ENCODE measurements at places on chromosomes 7 and 10.
A peak's percentile ranks its signal among the peaks of the same experiment; 100 is the strongest.

GRCh38 chr10:121687095-121687813, 89.0 kb upstream of the FGFR2 start:
- DNase-seq: no peak

- no peak for DNase-seq
These were observed 261.1 kb downstream of the GATA3 start for GRCh38 chr10:8315619-8316021.

DNA sequence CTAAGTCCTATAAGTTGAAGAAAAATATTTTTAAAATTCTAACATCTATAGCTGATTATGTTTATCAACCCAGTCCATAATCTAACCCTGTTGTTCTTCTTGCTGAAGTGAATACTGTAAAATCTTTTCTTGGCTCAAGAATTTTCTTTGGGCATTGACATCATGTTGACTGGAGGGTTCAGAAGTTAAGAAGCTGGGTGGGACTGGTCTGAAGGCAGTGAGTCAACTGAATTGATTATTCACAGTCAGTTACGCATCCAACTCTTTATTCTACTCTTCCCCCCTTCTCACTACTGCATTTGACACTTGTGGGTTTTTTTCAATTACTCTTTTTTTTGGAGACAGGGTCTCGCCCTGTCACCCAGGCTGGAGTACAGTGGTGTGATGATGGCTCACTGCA, 31.0 kb downstream of the DENND2A start:
- DNase-seq: no peak

- DNase-seq: no peak
These were observed 408.9 kb upstream of the SEMA3D start for GRCh38 chr7:85595750-85596178.

GRCh38 chr10:86110156-86110786, 256.3 kb downstream of the GRID1 start:
- DNase-seq: no peak

GRCh38 chr7:100491192-100491578, 7.5 kb downstream of the NYAP1 start:
- no peak for DNase-seq

GRCh38 chr7:85890244-85890811, 703.5 kb upstream of the SEMA3D start:
- DNase-seq: no peak

DNA sequence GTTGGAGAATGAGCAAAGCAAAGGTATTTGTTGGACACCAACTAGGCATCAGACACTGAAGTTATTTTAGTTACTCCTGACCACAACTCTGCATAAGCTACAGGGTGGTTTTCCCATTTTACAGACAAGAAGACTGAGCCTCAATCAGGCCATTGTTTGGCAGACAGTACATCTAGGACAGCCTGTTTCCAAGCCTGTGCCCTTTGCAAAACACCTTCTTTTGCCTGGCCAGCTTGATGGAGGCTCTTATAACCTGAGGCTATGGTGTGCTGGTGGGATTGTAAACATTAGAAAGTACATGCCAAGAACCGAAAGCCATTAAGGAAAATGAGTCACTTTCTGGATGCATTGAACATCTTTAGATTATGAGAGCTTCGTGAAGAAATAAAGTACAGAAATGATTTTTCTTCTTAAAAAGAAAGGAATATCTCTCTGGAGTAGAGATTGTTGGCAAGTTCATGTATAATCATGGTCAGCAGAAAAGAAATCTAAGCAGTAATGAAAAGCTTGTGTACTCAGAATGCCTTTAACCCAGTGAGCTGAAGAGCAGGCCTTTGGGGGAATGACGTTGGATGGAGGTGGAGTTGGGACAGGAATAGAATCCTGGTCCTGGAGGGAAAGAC, 140.6 kb downstream of the KIAA1217 start:
- no peak for DNase-seq

- DNase-seq: no peak
These were observed 886.4 kb downstream of the DNAJB9 start for GRCh38 chr7:109456116-109456515.

DNA sequence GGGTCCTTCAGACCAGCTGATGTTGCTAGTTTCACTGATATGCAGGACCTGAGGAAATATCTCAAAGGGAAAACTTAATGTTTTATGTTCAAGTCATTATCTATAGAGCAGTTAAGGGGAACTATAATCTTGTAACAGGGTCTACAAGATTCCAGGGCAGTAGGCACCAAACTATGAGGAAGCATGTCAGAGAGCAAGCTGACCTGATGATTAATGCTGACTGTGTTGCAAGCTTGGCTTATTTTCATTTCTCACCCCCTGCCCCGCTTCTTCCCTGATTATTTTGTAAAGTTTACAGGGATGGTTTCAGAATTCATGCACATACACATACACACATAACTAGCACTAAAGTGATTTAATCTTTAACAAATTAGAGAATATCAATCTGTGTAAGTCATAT, 84.3 kb upstream of the CACNA2D1 start:
- no peak for DNase-seq

GRCh38 chr7:72159911-72160310, 252.2 kb downstream of the CALN1 start:
- DNase-seq: no peak

DNA sequence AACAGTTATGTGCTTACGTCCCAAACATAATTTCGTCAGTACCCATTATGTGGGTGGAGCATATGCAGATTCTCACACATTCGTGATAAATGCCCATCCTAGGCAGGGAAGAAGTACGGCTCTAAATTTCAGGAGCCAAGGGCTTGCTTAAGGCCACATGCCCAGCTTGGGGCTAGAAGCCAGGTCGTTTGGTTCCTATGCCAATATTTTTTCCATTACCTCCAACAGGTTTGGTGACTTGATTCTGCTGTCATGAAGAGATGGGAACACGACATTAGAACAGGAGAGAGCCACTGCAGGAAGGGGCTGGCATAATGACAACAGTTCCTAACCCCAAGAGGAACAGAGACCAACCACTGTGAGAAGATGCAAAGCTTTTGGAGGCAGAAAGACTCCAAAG, 85.1 kb downstream of the HIPK2 start:
- no peak for DNase-seq

DNA sequence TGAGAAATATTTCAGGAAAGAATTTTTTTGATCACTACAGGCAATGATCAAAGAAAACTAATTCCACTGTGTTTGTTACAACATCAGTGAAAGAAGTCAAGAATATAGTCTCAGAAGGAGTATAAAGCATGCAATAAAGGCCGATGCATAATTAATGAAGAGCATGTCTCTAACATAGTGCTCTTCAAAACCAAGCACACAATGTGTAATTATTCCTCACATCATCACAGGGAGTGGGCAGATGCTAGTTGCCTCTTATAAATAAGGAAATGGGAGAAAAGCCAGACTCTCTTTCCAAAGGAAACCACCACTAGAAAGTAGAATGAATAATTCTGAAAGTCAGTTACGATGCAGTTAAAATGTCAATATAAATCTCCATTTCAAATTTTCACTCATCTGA, 220.1 kb downstream of the TEX36 start:
- DNase-seq: no peak

DNA sequence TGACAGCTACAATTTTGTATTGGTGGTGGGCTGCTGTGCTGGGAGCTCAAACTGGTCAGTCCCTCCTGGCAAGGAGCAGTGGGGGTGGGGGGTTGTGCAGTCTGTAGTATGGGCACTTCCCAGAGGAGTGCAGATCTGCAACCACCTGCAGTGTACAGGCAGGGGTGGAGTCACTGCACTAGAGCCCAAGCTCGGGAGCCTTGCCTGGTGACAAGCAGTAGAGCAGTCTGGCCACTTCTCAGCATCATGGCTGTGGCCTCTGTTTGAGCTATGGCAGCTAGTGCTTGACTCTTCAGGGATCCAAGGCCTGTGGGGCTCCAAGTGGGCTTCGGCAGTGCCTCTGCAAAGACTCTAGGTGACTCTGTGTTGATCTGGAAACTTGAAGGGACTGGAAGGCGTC, 585.1 kb upstream of the GRM3 start:
- DNase-seq: no peak

DNA sequence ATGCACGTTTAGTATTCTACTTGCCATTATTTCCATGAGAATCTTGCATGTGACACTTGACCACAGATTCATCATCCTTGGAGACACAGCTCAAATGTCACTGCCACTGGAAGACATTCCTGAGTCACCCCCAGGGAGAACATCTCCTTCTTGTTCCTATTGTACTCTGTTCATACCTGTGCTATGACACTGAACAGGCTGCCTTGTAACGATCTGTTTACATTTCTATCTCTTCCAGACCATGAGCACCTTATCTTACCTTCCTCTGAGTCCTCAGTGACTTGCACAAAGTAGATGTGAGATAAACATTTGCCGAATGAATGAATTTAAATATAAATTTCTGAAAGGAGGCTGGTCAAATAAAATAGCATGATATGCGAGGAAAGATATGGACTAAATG, 331.9 kb upstream of the LRRN3 start:
- no peak for DNase-seq

GRCh38 chr10:98608411-98608810, 161.7 kb upstream of the HPS1 start:
- no peak for DNase-seq

DNA sequence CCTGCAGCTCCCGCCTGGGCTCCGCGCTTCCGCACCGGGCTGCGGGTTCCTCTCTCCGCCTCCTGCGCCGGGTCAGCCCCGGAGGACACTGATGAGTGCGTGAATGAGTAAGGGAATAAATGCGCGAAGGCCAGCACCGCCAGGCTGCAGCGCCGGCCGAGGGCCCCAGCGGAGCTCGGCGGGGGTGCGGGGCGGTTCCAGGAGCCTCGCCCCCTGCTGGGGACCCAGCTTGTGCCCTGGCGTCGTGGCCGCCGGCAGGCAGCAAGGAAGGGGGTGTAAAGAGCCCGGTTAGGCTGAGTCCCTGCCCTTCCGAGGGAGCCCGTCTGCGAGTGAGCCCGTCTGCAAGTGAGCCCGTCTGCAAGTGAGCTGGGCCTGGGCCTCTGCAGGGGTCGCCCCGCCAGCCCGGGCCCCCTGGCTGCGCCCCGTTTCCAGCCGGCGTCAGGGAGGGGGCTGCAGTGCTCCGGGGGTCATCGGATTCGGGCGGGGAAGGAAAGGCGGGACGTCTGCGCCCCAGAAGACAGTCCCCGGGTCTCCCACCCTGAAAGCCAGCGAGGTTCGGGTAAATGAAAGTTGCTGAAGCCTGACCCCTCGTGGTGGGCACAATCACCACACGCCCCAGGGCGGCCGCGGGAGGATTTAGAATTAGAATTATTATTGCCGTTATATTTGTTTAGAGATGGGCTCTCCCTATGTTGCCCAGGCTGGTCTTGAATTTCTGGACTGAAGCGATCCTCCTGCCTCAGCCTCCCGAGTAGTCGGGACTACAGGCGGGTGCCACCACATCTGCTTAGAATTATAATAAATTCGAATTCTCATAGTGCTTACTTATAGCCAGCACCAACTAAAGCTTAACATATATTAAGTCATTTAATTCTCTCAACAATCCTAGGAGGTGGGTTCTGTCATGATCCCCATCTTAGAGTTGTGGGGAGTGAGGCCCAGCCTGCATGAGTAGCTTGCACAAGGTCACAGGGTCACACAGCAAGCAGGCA, 8.6 kb upstream of the CRYGN start:
- peak; percentile 71 for DNase-seq

- DNase-seq: no peak
These were observed 172.8 kb upstream of the IMMP2L start for GRCh38 chr7:111734954-111735660.

DNA sequence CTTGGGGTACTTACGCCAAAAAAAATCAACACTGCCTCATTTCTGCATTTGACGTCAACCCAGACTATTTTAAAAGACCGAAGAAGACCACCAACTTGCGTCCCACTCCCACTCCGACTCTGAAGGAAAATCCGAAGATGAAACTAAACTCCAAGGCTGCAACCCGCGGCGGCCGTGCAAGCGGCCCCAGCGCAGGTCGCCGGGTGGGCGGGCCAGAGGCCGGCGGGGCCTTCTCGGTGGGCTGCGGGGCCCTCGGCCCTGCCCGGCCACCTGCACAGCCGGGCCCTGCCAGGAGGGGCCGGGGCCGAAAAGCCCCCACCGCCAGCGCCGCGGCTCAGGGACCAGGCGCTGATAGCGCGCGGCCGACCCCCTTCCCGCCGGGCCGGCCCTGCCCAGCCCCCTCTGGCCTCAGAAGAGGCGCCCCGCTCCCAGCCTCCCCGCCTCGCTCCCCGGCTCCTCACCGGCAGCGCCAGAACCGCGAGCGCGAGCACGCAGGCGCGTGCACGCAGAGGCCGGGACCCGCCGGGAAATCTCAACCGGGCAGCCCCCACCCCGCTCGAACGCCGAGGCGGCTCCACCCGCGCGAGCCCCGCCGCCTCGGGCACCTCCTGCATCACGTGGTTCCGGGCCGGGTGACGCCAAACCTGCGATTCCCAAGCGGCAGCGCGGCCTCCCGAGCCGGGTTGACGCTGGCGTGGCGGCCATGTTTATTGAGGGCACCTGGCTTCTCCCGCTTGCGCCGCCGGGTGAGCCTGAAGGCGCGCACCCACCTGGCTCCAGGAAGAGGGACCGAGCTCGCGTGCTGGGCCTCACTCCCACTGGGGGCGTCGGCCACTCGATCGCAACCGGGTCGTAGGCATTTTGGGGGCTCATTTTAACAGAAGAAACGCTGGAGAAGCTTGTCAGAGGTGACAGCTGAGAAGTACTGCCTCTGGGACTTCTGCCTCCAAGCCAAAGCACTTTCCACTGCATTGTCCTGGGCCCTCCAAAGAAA, at the start of gene C7orf25:
C7orf25 (minus strand) TSS at position 617 of the 994 bp plus-strand sequence. CDS start 1,170 bp downstream, outside the sequence.
- peak; percentile 94 for DNase-seq

GRCh38 chr10:26361971-26362370, 76.2 kb upstream of the APBB1IP start:
- no peak for DNase-seq

GRCh38 chr7:73966062-73966940, 61.7 kb upstream of the ELN start:
- no peak for DNase-seq

DNA sequence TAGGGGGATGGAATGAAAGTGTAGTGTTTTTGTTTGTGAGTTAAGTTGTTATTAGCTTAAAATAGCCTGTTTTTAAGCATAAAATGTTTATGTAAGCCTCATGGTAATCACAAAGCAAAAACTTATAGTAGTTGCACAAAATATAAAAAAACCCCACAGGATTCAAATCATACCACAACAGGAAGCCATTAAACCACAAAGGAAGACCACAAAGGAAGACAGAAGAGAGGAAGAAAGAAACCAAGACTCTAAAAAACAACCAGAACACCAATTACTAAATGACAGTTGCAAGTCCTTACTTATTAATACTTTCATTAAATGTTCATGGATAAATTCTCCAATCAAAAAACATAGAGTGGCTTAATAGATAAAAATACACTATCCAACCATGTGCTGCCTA, 63.6 kb downstream of the ANKRD7 start:
- DNase-seq: no peak

DNA sequence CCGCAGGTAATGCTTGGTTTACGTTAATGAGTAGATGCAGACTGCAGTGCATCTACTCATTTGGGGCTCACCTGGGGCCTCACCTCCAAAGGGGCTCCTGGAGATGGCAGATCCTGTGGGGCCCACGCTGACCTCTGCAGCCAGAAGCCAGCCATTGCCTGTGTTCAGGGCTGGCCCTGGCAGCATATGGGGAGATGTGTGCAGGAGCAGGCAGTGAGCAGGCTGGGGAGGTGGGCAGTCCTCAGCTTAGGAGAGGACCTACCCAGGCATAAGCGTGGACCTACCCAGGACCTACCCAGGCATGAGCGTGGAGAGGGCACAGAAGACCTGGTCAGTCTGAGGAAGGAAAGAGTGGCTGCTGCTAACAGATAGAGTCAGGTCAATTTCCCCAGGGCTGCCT, 178.5 kb downstream of the PTPRN2 start:
- no peak for DNase-seq
